ENCODE measurements at places on chromosomes 1 and 21.

GRCh38 chr1:8267307-8267706 is 50.6 kb upstream of the SLC45A1 start:
- no peak for DNase-seq

- no peak for DNase-seq
These were observed 37.0 kb downstream of the RSPH1 start for GRCh38 chr21:42459082-42459460.

GRCh38 chr1:174967845-174968705 is 31.7 kb upstream of the CACYBP start:
- DNase-seq, result peak; percentile 57

- DNase-seq, result no peak
These were observed 2.5 kb upstream of the LINGO4 start for GRCh38 chr1:151807766-151808165.

DNA sequence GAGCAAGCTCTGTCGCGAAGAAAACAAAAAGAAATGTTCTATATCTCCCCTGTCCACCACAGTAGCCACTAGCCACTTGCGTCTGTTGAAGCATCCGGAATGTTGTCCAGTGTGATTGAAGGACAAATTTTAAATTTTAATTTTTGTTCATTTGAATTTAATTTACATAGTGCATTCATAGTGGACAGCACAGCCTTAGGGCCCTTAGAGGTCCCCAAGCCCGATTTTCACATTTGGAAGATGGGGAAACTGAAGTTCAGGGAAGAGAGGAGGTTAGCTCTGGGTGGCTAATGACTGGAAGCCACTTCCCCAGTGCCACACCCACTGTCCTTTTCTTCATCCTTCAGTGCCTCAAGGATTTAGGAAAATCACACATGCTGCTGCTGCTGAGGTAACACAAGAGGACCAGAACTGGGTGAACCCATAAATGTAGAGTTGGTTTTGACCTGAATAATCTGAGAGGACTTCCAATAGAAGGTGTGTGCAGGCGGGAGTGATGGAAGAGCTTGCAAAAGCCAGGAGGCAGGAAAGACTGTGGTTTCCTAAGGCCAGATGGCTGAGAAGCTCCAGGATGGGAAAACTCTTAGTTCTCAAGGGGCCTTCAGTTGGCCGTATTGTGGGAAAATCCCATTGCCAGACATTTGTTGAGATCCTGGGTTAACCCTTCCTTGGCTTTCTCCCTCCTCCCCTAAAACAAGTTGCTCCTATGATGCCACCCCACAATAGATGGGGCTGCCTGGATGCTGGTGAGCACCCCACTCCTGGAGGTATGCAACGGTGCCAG is 49.5 kb downstream of the TRIM11 start:
- no peak for DNase-seq

DNA sequence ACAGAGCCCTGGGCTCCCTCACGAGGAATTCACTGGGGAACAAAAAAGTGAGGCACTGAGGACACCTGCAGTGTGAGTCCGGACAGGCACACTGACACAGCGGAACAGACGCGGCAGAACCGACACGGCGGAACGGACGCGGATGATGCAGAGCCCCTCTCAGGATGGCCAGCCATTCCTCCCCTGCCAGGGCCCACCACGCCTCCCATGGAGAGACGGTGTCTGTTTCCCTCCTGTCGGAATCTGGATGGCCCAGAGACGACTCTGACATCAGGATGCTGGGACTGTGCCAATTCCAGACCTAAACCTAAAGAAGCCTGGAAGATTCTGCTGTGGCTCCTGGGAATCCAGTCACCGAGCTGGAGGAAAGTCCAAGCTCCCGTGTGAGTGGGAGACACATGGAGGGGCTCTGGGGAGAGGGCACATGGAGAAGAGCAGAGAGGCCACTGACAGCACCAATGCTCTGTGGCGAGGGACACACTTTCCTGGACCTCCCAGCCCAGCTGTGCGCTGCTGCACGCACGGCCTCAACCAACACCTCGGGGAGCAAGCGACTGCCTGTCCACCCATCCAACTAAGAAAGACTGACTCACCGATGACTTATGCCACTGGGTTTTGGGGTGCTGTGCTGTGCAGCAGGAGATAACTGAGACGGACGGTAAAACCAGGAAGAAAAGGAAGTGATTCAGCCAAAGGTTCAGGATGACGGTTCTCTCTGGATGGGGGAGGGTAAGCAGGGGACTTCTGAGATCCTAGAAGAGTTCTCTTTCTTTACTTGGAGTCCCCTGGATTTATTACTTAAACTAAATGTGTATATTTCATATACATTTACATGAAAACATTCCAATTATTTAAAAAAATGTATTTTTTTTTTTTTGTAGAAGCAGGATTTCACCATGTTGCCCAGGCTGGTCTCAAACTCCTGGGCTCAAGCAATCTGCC is 23.3 kb downstream of the ZBTB17 start:
- DNase-seq, result peak; percentile 81

GRCh38 chr1:45465277-45465676 is 25.7 kb downstream of the TESK2 start:
- no peak for DNase-seq

GRCh38 chr1:200850554-200850953 is 22.2 kb upstream of the GPR25 start:
- DNase-seq, result no peak

DNA sequence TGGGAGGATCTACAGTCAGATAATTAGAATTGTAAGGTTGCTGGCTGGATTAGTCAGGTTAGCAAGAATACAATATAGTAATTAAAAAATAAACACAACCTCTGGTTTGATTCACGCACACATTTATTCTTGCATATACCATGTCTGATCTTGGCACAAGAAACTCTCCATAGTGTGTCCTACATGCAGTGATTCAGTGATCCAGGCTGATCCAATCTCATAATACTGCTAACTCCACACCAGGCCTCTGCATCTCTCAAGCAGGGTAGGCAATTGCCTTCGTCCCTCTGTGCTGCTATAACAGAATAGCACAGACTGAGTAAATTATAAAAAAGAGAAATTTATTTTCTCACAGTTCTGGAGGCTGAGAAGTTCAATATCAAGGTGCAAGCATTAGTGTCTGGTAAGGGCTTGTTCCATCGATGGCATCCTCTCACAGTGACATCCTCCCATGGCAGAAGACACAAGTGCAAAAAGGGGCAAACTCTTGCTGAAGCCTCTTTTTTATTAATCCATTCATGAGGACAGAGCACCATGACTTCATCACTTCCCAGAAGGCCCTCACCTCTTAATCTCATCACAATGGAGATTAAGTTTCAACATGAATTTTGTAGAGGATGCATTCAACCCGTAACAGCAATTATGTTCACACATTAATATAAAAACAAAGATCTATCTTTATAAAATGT is 741.0 kb upstream of the NCAM2 start:
- DNase-seq, result peak; percentile 96

DNA sequence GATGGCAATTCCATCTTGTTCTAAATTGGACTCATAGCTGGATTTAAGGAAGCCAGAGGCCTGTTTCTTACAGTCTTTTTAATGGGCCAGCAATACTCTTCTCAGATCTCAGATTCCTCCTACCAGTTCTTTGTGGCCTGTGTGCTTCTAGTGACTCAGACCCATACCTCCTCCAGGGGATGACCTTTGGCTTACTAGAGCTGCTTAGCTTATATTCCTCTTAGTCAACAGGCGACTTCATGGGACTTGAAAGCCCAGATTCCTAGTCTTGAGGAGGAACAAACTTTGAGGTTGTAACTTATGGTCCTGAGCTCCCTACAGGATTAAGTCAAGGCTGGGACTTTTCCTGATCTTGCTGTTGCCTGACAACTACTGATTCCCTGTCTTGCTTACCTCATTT is 12.4 kb upstream of the PAPPA2 start:
- DNase-seq, result no peak

- DNase-seq, result no peak
These were observed 2.5 kb downstream of the ADAR start for GRCh38 chr1:154605534-154605933.

DNA sequence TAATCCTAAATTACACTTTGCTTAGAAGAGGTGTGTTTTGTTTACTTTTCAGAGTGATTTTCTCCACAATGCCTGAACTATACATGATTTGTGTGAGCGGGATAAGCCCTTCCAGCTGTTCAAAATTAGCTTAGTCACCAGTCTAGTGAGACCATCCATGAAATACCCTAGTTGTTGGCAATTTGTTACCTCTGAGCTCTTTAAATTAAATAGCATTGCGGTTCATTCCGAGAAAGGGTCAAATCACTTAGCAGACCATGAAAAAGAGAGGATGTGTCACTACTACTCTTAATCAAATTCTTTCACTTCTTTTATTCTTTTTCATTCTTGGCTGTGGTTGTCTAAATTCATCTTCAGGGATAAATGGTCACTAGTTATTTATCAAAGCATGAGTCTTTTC is 11.9 kb upstream of the VAV3 start:
- DNase-seq, result no peak

DNA sequence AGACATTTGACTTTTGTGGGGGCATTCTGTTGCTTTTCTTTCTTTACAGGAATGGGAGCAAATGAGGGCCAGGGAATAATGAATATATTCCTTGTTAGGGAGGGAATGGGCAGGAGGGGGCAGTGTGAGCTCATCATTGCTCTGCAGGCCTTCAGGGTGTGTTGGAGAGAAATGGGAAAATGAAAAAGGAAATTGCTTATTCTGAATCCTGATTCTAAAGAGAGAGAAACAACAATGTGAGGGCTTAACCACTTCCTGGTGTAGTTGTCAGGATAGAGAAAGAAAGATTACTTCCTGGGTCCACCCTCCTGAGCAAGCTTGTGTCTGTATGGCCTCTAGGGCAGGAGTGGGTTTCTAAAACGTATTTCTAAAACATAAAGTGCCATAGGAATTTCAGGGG is 28.3 kb downstream of the VANGL2 start:
- peak; percentile 90 for DNase-seq

- no peak for DNase-seq
These were observed 325.7 kb upstream of the LYPLAL1 start for GRCh38 chr1:218848009-218848408.

DNA sequence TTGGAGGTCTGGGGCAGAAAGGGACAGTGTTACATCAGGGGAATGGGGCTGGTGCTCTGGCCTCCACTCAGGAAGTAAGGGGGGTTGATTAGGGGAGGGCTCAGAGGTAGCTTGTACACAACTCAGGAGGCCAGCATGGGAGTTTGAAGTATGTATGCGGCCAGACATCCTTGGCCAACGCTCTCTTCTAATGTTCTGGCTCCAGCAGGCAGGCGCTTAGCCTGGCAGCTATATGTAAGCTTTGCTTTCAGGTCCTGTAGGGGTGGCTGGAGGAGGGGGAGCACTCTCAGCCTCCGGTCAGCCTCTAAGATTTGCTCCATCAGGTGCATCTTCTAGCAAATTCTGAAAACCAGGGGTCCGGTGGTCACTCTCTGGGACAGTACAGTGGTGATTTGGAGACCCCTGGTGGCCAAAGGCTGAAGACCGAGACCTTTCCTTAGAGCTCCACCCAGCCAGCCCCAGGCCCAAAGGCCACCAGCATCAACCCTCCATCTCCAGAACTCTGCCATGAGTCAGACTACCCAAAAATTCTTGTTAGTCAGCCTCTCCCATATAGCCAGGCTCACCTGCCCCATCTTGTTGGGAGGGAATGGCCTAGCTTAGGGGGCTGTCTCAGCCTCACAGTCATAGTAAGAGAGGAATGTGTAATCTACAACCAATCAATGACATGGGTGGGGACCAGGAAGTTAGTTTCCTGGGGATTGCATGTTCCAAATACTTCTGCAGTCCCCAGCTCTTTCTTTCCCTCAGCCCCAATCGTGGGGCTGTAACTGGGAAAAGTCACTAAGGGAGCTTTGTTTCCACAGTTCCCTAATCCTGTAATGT is 9.7 kb upstream of the COL8A2 start:
- DNase-seq, result peak; percentile 79

DNA sequence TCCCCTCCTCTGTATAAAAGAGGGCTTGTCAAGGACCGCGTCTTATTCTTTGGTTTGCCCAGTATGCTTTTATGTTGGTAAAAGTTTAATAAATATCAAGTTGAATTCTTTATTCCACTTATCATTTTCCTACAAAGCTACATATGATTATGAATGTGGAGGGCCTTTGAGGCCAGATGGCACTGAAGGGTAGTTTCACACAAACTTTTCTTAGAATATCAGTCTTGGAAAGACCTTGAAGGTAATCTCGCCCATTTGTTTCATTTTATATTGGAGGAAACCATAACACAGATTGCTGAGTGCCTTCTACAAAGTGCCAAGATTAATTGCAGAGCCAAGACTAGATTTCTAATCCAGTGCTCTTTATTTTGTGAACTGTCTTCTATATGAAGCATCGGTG is 5.8 kb upstream of the FUBP1 start:
- DNase-seq, result no peak

- no peak for DNase-seq
These were observed 609.2 kb downstream of the LMO4 start for GRCh38 chr1:87937831-87938395.

DNA sequence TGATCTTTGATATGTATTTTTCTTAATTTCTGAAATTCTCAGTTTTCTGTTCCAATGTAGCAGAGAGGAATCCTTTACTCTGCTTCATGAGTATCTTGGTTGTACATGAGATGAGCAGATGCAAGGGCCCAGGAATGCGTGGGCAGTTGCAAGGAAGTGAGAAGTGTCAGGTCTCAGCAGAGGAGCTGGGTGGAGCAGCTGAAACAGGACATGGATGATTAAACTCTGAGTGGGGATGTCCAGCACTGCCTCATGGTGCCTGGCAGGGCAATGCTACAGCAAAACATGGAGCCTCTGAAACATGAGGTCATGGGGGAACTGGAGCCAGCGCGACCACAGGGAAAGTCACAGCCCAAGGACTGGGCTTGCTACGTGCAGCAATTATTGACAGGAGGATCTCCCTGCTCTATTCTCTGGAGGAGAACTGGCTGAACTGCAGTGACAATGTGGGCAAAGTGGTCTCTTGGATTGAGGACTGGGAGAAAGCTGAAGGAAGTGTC is 48.4 kb downstream of the COLGALT2 start:
- peak; percentile 71 for DNase-seq

- no peak for DNase-seq
These were observed 1.3 kb downstream of the IGSF9 start for GRCh38 chr1:159943908-159944622.

- no peak for DNase-seq
These were observed 4.9 kb upstream of the LRRC3 start for GRCh38 chr21:44450402-44450801.

DNA sequence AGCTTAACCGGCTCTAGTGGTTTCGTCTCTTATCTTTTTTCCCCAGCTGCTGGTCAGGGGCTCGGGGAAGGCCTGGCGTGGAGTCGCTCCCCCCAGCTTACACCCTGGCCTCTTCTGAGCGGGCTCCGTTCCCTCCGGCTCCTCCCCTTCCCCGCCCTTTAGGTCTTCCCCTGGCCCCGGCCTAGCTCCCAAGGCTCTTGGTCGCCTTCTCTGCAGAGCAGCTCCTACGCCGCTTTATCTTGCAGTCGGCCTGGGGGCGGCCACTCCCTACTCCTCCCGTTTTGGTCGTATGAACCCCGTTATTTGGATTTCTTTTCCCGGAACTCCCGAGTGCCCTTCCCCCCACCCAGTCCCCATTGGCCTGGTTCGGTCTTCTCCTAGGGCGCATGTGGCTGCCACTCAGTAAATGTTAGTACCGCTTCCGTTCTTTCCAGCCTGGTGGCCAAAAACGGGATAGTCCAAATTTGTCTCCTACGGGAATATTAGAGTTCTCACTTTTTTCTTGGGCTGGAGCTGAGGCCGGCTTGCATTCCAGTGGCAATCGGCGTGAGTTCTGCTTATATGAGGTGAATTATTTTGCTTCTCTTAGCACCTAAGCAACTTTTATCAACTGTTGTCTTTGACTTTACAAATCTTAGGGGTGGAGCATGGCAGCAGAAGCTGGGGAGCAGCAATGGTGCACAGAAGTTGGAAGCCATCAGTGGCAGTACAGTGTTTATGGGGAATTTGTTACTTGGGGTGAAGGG is 467 bp downstream of the THRAP3 start:
- DNase-seq, result peak; percentile 95

Data from OCI-M1 (cell line).